ENCODE measurements at places on chromosomes 6 and 20.

GRCh38 chr6:14228571-14228970 lies 111.0 kb downstream of the CD83 start:
- H3K27ac ChIP-seq, result no peak overlapping the region
- DNase-seq, result no peak
- peaks cover 8% of the 10 kb centered on the region for H3K4me1 ChIP-seq
- no peaks in the 10 kb centered on the region for H3K27me3 ChIP-seq
- H3K4me3 ChIP-seq, result no peak overlapping the region

GRCh38 chr20:24395151-24395550 lies 74.3 kb upstream of the SYNDIG1 start:
- no peak for DNase-seq
- H3K4me1 ChIP-seq, result peaks cover 5% of the 10 kb centered on the region
- no peaks in the 10 kb centered on the region for H3K36me3 ChIP-seq
- no peak overlapping the region for H3K27ac ChIP-seq
- no peak overlapping the region for H3K4me3 ChIP-seq
- H3K27me3 ChIP-seq, result peaks cover 3% of the 10 kb centered on the region

DNA sequence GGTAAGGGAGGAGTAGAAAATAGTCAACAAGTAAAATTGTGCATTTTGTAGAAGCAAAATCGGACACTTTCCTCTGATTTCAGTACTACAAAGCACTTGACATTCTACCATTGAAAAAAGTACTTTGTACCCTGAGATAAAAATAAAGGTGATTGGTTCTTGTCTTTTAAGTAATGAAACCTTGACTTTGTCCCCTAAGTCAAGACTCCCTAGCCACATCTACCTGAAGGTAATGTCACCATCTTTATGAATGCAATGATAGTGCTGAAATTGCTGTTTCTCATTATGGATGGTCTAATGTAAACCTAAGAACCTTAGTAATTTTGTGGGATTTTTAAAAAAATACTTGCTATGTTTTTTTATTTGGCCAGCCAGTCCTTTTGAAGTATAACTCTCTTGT lies 2.4 kb upstream of the MAN1A1 start:
- peak overlapping the region; percentile 22 for H3K4me3 ChIP-seq
- H3K27me3 ChIP-seq, result no peaks in the 10 kb centered on the region
- peaks cover 28% of the 10 kb centered on the region for H3K4me1 ChIP-seq
- no peak overlapping the region for H3K27ac ChIP-seq
- H3K36me3 ChIP-seq, result peaks cover 11% of the 10 kb centered on the region

DNA sequence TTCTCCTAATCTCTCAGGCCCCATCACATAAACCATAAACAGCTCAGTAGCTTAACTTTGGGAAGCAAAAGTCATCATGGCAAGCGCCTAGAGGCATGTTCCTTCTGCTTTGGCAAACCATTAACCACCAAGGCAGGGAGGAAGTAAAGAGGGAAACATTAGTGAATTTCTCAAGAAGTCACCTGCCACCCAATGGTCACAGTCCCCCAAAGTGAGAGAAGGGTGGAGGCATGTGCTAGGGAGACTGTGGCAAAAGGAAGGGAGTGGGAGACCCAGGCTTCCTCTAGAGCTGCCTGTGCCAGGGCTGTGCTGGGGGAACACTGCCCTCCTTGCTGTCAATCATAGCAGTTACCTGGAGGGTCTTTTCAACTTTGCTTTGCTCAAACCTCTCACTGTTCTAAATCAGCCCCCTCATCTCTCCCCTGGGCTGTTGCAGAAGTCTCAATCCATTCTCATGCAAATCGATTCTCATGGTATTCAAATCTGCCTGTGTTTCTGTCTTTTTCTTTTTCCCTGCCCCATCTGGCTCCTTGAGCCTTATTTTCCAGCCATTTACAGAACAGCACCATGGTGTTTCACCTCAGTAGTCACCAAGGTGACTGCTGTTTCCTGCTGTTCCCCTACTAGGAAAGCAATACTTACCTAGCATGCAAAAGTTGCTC lies 1.8 kb upstream of the RNF24 start:
- H3K36me3 ChIP-seq, result no peaks in the 10 kb centered on the region
- H3K4me3 ChIP-seq, result peak overlapping the region; percentile 51
- H3K4me1 ChIP-seq, result peaks cover 35% of the 10 kb centered on the region
- H3K27me3 ChIP-seq, result peaks cover 8% of the 10 kb centered on the region
- H3K27ac ChIP-seq, result peak overlapping the region; percentile 86

DNA sequence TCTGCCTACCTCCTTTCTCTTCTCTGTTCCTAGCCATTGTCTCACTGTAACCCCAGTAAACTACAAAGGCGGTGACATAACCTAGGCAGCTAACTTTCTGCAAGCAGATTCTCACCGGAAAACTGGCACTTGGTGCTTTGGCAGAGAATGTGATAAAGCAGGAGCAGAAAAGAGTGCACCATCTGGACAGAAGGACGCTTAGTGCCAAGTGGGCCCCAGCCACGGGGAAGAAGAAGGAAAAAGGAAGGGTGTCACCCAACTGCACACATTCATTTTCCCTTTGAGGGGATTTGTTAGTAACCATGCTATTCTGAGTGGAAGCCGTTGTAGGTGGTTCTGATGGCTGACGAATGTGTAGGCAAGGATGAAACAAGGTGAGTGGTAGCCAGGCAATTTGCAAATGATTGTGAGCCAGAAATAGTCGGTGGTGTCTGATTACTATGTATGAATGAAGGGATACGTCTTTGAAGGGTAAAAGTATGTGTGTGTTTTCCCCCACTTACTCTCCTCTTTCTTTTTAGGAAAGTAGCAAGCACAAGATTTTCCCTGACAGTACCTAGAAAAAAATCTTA lies 148.3 kb upstream of the STXBP5 start:
- H3K27me3 ChIP-seq, result peaks cover 5% of the 10 kb centered on the region
- no peak for DNase-seq
- H3K4me1 ChIP-seq, result no peaks in the 10 kb centered on the region
- H3K4me3 ChIP-seq, result no peak overlapping the region
- H3K36me3 ChIP-seq, result no peaks in the 10 kb centered on the region

DNA sequence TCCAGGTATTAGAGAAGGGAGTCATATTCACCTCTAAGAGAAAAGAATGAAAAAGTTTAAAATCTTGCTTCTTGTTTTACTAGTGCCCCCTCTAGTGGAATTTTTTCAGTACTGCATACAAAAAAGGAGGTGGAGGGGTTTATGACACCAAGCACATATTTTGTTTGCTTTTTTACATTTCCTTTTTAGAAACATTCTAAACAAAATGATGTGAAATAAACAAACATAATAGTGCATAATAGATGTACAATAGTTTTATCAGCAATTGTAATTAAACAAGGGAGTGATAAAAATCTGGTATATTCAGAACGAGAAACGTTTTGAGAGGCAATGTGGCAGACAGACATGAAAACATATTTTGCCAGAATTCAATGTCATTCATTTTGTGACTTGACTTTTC lies 111.0 kb upstream of the TFAP2D start:
- no peak overlapping the region for H3K27ac ChIP-seq
- no peaks in the 10 kb centered on the region for H3K4me1 ChIP-seq
- no peaks in the 10 kb centered on the region for H3K27me3 ChIP-seq
- peak; percentile 60 for DNase-seq

DNA sequence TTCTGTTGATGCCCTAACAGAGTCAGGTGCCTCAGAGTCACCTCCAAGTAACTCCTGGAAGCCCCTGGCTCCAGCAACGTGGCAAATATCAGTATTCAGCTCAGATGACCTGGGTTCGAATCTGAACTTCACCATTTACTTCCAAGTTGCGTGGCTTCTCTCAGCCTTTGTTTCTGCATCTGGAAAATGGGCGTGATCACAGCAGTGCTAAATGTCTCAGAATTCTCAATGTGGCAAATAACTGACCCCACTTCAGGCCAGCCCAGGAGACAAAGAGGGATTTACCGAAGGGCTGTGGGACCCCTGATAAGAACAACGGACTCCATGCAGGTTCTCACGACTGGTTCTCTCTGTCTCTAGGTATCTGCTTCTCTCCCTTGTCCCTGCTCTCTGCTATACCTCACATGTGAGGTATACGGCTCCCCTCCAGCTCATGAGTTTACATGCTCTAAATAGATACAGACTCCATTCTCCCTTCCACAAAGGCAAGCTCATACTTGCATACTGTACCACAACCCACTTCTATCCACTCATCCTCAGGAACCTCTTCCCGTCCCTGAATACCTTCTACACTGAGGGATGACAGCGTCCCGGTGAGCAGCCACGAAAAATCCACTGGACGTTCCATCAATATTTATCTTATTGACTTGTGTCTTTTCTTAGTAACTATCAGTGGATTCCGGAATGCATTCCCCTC lies 84.1 kb downstream of the SNX5 start:
- H3K36me3 ChIP-seq, result no peaks in the 10 kb centered on the region
- peaks cover 10% of the 10 kb centered on the region for H3K27me3 ChIP-seq
- H3K4me3 ChIP-seq, result no peak overlapping the region
- DNase-seq, result no peak

GRCh38 chr6:44681761-44682160 lies 294.3 kb downstream of the CDC5L start:
- no peaks in the 10 kb centered on the region for H3K36me3 ChIP-seq
- no peak overlapping the region for H3K4me3 ChIP-seq
- H3K4me1 ChIP-seq, result peaks cover 4% of the 10 kb centered on the region
- peaks cover 1% of the 10 kb centered on the region for H3K27me3 ChIP-seq

- DNase-seq, result peak; percentile 89
- peaks cover 28% of the 10 kb centered on the region for H3K4me1 ChIP-seq
- H3K27me3 ChIP-seq, result no peaks in the 10 kb centered on the region
- peak overlapping the region; percentile 91 for H3K4me3 ChIP-seq
Measured at GRCh38 chr6:134178161-134179044, 126.0 kb upstream of the SLC2A12 start.

GRCh38 chr20:35049776-35050352 lies 42.7 kb downstream of the TRPC4AP start:
- H3K27ac ChIP-seq, result no peak overlapping the region
- peaks cover 50% of the 10 kb centered on the region for H3K36me3 ChIP-seq
- no peak overlapping the region for H3K4me3 ChIP-seq
- no peak for DNase-seq

DNA sequence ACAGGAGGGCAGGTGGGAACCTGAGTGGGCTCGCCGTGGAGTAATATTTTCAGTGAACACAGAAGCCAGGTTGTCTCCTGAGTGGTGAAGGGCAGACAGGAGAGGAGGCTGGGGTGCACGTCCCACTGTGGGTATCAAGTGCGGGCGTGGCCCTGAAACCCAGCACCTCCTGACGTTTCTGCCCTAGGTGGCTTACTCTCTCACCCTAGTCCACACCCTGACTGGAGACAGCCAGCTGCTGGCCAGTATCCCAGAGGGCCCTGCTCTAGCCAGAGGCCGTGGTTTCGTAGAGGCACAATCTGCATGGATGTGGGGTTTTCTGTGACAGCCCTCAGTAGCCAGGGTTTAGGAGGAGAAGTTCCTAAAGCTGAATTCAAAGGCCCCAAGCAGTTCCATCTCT lies 86.7 kb downstream of the TRERF1 start:
- no peak for DNase-seq
- peaks cover 42% of the 10 kb centered on the region for H3K36me3 ChIP-seq
- H3K4me1 ChIP-seq, result peaks cover 60% of the 10 kb centered on the region
- H3K4me3 ChIP-seq, result no peak overlapping the region
- H3K27me3 ChIP-seq, result no peaks in the 10 kb centered on the region

GRCh38 chr6:116452531-116452930 lies 8.6 kb upstream of the CALHM6 start:
- H3K27me3 ChIP-seq, result peaks cover 9% of the 10 kb centered on the region
- no peak overlapping the region for H3K4me3 ChIP-seq
- H3K27ac ChIP-seq, result no peak overlapping the region
- H3K36me3 ChIP-seq, result peaks cover 7% of the 10 kb centered on the region
- H3K4me1 ChIP-seq, result peaks cover 41% of the 10 kb centered on the region

GRCh38 chr6:111662072-111662793 lies 56.6 kb upstream of the TRAF3IP2 start:
- peaks cover 50% of the 10 kb centered on the region for H3K36me3 ChIP-seq
- no peaks in the 10 kb centered on the region for H3K27me3 ChIP-seq
- H3K4me1 ChIP-seq, result peaks cover 1% of the 10 kb centered on the region
- H3K27ac ChIP-seq, result no peak overlapping the region
- no peak for DNase-seq

GRCh38 chr6:108171291-108171917 lies 5.6 kb downstream of the NR2E1 start:
- H3K4me1 ChIP-seq, result peaks cover 16% of the 10 kb centered on the region
- H3K36me3 ChIP-seq, result peaks cover 5% of the 10 kb centered on the region
- no peak for DNase-seq

GRCh38 chr6:105484238-105485161 lies 81.6 kb upstream of the PREP start:
- H3K36me3 ChIP-seq, result peaks cover 5% of the 10 kb centered on the region
- H3K27ac ChIP-seq, result peak overlapping the region; percentile 26
- H3K27me3 ChIP-seq, result peaks cover 6% of the 10 kb centered on the region
- peaks cover 41% of the 10 kb centered on the region for H3K4me1 ChIP-seq

- DNase-seq, result no peak
- no peaks in the 10 kb centered on the region for H3K36me3 ChIP-seq
- no peak overlapping the region for H3K4me3 ChIP-seq
- H3K27ac ChIP-seq, result no peak overlapping the region
Measured at GRCh38 chr6:163929538-163929937, 515.0 kb downstream of the QKI start.

DNA sequence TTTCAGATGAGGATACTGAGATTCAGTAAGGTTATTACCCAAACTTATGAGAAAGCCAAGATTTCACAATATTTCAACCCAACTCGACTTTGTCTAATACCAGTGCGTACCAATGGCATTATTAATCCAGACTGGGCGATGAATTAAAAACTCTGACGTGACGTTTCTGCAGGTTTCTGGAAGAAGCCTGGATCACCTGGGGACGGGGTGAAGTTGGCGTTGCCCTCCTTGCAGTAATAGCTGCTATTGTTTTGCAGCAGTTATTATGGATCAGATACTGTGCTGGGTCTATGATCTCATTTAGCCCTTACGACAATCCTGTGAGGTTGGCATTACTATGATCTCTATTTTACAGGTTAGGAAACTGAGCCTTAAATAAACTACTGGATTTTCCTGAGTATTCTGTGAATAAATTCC lies 569 bp upstream of the CDC5L start:
- H3K4me1 ChIP-seq, result peaks cover 32% of the 10 kb centered on the region
- peak; percentile 64 for DNase-seq
- H3K4me3 ChIP-seq, result peak overlapping the region; percentile 98

- H3K4me3 ChIP-seq, result no peak overlapping the region
- H3K27ac ChIP-seq, result no peak overlapping the region
- H3K36me3 ChIP-seq, result peaks cover 1% of the 10 kb centered on the region
- H3K4me1 ChIP-seq, result peaks cover 2% of the 10 kb centered on the region
- no peak for DNase-seq
- H3K27me3 ChIP-seq, result peaks cover 11% of the 10 kb centered on the region
Measured at GRCh38 chr6:13267142-13267651, 61.1 kb downstream of the TBC1D7 start.

- H3K4me1 ChIP-seq, result no peaks in the 10 kb centered on the region
- no peak overlapping the region for H3K4me3 ChIP-seq
- peaks cover 8% of the 10 kb centered on the region for H3K36me3 ChIP-seq
- no peak for DNase-seq
- no peak overlapping the region for H3K27ac ChIP-seq
Measured at GRCh38 chr6:30849903-30850651, 34.2 kb upstream of the DDR1 start.

- H3K27me3 ChIP-seq, result no peaks in the 10 kb centered on the region
- DNase-seq, result peak; percentile 86
- H3K4me3 ChIP-seq, result peak overlapping the region; percentile 53
- H3K36me3 ChIP-seq, result peaks cover 59% of the 10 kb centered on the region
- H3K27ac ChIP-seq, result peak overlapping the region; percentile 82
- peaks cover 29% of the 10 kb centered on the region for H3K4me1 ChIP-seq
Measured at GRCh38 chr6:4059115-4059777, 19.7 kb downstream of the FAM217A start.

- no peaks in the 10 kb centered on the region for H3K4me1 ChIP-seq
- DNase-seq, result no peak
- H3K4me3 ChIP-seq, result no peak overlapping the region
- H3K27me3 ChIP-seq, result no peaks in the 10 kb centered on the region
- no peak overlapping the region for H3K27ac ChIP-seq
- no peaks in the 10 kb centered on the region for H3K36me3 ChIP-seq
Measured at GRCh38 chr6:71164890-71165289, 123.7 kb upstream of the OGFRL1 start.
